ENCODE measurements at places on chromosomes 2 and 18.

DNA sequence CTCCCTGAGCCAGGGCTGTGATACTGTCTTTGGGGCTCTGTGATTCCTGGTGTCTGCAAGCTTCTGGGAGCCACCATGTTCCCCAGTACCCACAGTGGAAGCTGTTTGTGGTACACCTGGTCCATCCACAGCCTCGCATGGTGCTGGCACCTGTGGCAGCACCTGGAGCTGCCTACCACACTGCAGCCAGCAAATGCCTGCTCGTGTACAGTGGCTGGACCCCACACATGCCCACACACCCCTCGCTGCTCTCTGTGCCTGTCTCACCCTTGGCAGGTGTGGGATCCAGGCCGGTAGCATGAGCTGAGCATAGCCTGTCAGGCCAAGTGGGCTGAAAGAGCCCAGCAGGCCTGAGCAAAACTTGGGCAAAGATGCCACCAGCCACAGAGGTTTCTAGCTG lies 41.8 kb upstream of the CSRNP3 start:
- DNase-seq: no peak

DNA sequence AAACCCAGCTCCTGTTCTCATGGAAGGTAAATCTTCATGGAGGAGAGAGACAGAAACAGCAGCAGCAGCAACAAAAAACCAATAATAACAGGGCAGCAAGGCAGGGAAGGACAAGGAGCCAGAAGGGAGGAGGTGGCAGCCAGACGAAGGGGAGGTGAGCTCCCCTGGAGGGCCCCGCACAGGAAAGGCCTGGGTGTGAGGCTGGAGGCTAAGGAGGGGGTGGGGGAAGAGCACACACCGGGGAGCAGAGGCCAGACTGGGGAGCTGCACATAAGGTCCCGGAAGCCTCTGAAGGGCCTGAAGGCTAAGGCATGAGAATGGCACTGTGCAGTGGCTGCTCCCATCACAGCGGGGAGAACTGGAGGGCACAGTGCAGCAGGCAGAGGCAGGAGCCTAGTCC lies 94.8 kb upstream of the SMAD7 start:
- no peak for DNase-seq

GRCh38 chr2:101356521-101356920 lies 30.8 kb downstream of the CREG2 start:
- DNase-seq: no peak

- DNase-seq: no peak
Observed at GRCh38 chr2:677959-678550, 849 bp upstream of the TMEM18 start.

- DNase-seq: no peak
Observed at GRCh38 chr18:51234117-51235008, 36.9 kb upstream of the MEX3C start.

DNA sequence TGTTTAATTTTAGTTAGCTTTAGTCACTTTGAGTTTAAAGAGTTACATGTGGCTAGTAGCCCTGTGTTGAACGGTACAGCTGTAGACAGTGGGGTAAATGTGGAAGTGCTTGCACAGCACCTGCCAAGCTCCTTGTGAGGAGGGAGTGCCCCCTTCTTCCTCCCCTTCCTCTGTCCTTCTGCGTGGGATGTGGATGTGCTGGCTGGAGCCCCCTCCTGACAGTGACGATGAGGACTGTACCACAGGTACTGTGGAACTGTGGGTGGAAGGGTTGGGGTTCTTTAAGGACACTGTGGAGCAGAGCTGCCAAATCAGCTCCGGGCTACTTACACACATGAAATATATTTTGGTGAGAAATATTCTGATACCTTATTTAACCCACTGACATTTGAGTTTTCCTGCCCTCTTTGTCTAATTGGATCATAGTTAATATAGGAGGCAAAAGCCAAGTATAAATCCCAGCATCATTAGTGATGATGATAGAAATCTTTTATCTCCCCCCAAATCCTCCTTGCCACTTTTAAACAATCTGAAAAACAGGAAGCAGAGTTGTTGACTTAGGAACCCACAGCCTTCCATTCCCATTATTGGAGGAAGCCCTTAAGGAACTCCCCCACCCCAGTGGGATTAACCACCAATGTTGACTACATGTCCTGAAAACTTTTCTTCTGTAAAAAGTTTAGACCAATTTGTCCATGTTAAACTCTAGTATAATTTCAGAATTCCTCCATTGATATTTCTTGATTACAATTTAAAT lies 181.3 kb downstream of the PTPRM start:
- no peak for DNase-seq

GRCh38 chr2:233209533-233210171 lies 41.8 kb upstream of the ATG16L1 start:
- no peak for DNase-seq

GRCh38 chr2:128341621-128342020 lies 23.0 kb upstream of the HS6ST1 start:
- no peak for DNase-seq

GRCh38 chr2:135963841-135964240 lies 21.6 kb downstream of the DARS1 start:
- DNase-seq: no peak

GRCh38 chr2:38947241-38948239 lies 57.9 kb downstream of the ARHGEF33 start:
- DNase-seq: no peak

DNA sequence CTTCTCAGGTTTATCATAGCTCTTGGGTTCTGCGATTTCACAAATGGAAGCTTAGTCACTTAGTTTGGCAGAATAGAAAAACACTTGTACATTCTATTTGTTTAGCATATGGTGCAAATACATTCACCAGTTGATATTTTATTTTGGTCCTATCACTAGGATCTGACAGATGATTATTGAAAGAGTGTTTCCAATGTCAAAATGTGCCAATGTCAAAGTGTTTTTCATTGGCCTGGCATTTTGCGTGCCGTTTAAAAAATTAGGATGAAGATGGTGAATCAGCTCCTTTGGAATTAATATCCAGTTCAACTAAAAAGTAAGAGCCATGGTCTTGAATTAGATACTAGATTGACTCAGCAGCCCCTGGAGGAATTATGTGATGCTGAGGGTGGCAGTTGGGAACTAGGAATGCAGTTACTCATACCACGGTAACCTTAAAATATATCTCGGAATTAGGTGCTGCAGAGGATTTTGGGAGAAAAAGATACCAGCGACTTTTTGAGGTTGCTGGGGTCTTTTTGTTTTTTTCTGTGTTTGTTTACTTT lies 87.0 kb downstream of the SPHKAP start:
- no peak for DNase-seq

- DNase-seq: no peak
Observed at GRCh38 chr18:40355726-40356125, 1599.3 kb upstream of the PIK3C3 start.

DNA sequence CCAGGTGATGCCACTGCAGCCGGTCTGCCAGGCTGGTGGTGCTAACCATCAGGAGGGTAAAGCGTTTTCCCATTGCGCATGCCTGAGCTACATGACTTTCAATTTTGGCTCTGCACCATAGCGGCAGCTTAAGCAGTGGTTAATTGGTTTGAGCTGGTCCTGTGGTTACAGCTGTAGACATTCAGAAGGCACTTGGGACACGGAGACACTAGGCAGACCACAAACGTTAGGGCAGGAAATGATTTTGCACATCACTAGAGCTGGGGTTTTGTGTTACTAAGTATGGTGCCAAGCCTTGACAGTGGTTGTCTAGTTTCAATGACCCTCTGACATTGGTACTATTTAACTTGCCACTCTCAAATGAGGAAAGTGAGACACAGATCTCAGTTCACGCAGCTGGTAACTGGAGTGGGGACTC lies 28.9 kb upstream of the CNOT11 start:
- no peak for DNase-seq

GRCh38 chr2:26838121-26838906 lies 9.6 kb upstream of the DPYSL5 start:
- DNase-seq: no peak

- no peak for DNase-seq
Observed at GRCh38 chr2:227407591-227408151, 19.9 kb upstream of the SCYGR1 start.

GRCh38 chr18:27608742-27609141 lies 423.6 kb upstream of the CHST9 start:
- DNase-seq: no peak

DNA sequence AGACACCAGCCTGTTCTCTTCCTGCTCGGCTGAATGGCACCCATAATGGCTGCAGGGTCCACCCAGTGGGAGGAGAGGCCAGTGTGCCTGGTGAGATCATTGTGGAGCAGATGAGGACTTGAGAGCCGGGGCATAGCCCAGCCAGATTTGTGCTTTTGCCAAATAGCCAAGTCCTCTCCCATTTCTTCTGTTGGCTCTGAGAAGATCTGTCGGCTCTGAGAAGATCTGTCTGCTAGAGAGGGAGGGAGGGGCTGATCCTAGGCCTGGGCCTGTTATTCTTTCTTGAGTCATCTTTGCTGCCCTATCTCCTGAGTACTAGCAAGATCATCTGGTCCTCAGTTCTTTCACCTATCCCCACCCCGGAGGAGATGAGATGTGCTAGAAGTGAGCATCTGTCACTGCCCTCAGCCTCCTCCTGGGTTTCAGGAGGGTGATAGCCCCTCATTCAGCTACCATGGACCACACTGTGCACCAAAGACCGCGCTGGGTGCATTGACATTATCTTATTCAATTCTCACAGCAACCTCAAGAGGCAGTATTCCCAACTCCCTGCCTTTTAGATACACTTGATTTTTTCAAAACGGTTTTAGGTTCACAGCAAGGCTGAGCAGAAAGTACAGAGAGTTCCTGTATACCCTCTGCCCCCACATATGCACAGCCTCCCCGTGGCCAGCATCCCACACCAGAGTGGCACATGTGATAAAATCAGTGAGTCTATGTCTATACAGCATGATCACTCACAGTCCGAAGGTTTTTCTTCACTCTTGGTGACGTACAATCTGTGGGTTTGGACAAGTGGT lies 98.6 kb downstream of the CAPN13 start:
- DNase-seq: no peak

DNA sequence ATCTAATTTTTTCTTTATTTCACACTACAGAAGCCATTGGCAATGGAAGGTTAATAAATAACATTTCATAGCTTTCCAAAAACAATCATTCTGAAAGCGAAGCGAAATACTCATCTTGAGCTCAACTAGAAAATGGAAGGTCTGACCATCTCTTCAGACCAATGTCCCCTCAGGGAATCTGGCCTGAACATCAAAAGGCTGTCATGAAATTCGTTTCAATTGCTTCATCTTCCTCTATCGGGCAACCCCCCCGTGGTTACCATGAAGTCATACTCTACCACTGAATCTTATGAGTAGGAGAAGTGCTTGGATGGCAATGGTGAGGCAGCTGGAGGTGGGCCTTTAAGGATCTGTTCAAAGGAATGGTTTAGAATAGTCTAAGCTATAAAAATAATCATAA lies 22.9 kb upstream of the CYTIP start:
- no peak for DNase-seq

DNA sequence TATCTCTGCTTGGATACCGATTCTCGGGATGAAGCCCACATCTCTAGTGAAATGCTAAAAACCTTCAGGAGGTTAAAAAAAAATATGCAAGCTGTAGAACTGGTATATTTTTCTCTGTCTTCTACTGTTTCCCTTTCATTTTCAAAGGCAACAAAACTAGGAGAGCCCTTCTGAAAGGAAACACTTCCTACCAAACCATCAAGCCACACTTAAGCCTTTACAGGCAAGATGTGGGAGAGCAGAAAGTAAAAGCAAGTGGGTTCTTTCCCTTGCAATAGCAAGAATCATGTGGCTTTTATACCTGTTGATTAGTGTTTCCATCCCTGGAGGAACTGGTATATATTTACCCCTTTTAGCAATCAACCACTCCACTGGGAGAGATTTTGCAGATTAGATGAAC lies 147.9 kb upstream of the ACAA2 start:
- DNase-seq: no peak

- no peak for DNase-seq
Observed at GRCh38 chr18:25651553-25651952, 299.6 kb upstream of the ZNF521 start.

DNA sequence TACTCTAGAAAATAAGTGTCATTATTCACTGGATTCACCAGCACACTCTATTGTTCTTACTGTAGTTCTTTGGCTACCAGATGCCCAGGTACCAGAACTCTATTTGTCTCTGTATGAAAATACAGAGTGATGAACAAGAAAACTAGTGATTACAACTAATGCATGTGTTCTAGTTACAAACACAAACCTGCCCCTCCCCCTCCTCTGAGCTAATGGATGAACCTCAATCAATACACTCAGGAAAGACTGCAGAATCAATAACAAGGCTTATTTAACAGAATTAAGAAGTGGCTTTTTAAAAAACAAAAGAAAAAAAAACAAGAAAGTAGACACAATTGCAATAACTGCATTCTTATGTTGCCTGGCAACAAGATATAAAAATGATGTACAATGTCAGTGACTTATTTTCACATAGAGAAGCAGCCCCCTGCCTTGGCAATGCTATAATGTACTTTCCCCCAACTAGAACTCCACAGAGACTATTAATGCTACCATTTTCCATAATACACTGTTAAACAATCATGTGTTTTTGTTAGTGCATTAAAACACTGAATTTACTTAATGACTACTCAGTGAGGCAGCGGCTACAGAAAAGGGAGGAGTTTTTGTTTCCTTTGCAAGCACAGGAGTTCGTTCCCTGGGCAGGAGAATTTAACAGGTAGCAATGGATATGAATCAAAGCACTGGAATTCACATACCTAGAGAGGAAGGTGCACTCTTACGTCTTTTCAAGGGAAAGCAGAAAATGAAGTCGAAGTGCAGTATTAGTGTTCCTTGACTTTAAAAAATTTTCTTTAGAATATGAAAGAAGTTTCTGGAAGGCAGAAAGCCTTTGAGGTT lies 318.8 kb upstream of the REV1 start:
- DNase-seq: no peak

DNA sequence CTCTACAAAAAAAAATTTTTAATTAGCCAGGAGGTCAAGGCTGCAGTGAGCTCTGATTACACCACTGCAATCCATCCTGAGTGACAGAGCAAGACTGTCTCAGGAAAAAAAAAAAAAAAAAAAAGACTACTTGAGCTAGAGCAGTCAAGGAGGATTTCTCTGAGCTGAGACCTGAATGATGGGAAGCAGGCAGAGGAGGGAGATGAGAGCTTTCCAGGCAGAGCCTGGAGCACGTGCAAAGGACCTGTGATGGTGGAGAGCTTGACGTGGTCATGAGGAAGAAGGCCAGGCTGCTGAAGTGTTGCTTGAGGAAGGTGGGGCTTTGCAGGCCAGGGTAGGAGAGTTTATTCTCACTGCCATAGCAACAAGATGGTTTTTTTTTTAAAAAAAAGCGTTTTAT lies 51.9 kb upstream of the POMC start:
- no peak for DNase-seq

DNA sequence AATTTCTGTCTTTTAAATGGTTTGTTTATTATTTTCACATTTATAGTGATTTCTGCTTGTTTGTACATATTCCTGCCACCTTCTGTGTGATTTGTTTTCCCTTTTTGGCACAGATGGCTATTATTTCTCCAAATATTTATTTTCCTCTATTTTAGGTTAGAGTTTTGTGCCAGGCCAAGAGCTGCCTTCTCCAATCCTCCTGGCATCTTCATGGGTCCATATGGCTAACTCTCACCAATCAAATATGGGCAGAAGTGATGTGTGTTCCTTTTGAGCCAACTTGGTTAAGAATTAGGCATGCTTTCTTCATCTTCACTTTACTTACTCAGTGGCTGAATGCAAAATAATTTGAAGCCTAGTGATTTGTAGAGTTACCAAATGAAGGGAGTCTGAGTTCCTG lies 697.1 kb upstream of the CELF4 start:
- no peak for DNase-seq

- DNase-seq: no peak
Observed at GRCh38 chr2:39435234-39435633, 1.9 kb downstream of the MAP4K3 start.
